CD4-positive, CD25-positive, alpha-beta regulatory T cell (primary cell): ENCODE measurements at places on chromosomes 12 and 14.

GRCh38 chr14:90345239-90345557 lies 13.5 kb upstream of the NRDE2 start:
- H3K27ac ChIP-seq: no peak overlapping the region
- H3K27me3 ChIP-seq: no peaks in the 10 kb centered on the region
- no peak for DNase-seq
- H3K4me1 ChIP-seq: no peaks in the 10 kb centered on the region
- H3K36me3 ChIP-seq: no peaks in the 10 kb centered on the region

- no peak overlapping the region for H3K27ac ChIP-seq
- H3K4me3 ChIP-seq: no peak overlapping the region
- H3K36me3 ChIP-seq: no peaks in the 10 kb centered on the region
- DNase-seq: no peak
Measured at GRCh38 chr14:31578266-31578665, 17.1 kb downstream of the NUBPL start.

DNA sequence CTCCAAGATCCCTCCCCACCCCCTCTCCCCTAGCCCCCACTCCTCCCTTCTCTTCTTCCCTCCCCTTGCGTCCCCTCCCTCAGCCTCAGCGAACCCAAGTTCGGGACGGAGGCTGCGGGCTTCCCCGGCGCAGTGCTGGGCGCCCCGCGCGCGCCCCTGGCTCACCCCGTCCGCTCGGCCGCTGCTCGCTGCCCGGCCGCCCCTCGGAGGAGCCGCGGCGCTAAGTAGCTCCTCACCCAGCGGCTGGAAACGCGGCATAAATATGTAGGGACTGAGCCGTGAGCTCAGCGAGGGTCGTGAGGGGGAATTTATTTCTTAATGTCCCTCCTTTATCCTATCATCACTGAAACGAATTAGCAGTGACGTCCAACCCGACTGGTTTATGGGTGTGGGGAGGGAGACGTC lies at the start of gene NOS1:
Gene NOS1 (minus strand): TSS at position 280 of the 405 bp plus-strand sequence. CDS start 30,557 bp downstream, outside the sequence.
- no peak within 1 kb of the TSS for H3K27ac ChIP-seq
- no peak for DNase-seq
- H3K27me3 ChIP-seq: peaks cover 2% of the 10 kb centered on the region
- no peaks in the 10 kb centered on the region for H3K36me3 ChIP-seq
- H3K4me1 ChIP-seq: no peaks in the 10 kb centered on the region
- no peak within 1 kb of the TSS for H3K4me3 ChIP-seq

DNA sequence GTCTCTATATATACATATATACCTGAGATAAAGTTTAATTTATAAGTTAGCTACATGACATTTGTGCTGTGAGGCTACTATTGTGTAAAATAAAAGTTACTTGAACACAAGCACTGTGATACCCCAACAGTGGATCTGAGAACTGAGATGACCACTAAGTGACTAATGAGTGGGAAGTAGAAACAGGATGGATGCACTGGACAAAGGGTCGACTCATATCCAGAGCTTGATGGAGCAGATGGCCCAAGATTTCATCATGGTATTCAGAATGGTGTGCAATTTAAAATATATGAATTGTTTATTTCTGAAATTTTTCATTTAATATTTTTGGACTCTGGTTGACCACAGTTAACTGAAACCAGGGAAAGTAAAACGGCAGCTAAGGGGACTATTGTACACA lies 908.6 kb upstream of the MDGA2 start:
- DNase-seq: no peak
- H3K4me3 ChIP-seq: no peak overlapping the region
- no peaks in the 10 kb centered on the region for H3K4me1 ChIP-seq
- H3K27ac ChIP-seq: no peak overlapping the region
